Activated CD4-positive, alpha-beta T cell treated with anti-CD3 and anti-CD28 coated beads, Interleukin-2, Interleukin-4, amounts not matched to agents 100 ng/mL and 50 ng/mL, durations not matched to agents 16 hours and 8 hours (primary cell): ENCODE measurements at places on chromosomes 12 and 14.

DNA sequence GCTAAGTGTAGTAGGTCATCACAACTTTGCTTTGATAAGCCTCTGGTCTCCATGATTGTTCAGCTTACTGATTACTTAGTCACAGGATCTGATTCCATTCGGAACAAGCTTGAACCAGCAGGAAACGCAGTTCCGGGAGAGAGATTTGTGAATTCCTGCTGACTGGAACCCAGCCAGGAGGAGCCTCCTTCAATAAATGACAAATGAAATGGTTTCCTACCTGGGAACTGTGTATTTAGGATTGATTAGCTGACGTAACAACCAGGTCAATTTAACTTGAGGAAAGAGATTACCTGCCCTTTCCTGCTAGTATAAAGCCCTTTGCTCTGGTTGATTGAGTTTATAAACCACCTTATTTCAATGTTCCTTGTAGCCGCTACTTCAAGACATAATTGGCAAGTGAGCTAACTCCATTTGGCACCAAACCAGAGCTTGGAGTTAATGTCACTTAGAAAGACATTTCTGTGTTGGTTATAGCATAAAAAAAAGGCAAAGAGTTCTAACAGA, 35.1 kb upstream of the KCNH3 start:
- DNase-seq = no peak

- DNase-seq = no peak
These were observed 267.7 kb upstream of the MGAT4C start for GRCh38 chr12:86523844-86524243.

DNA sequence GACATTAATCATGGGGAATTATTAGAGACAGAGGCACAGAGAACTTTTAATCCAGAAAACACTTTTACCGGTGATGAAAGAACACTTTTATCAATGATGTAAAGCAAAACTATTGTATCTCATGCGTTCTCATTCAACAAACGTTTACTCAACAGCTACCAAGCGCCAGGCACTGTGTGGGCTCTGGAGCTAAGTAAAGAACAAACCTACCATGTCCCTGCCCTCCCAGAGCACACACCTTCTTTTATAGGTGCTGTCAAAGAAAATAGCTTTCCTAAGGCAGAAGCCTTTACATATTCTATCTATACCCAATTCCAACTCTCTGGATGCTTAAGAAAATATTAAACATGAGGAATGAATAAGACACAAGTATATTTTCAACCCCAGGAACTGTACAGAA, 91.1 kb downstream of the FOXN3 start:
- DNase-seq = no peak

DNA sequence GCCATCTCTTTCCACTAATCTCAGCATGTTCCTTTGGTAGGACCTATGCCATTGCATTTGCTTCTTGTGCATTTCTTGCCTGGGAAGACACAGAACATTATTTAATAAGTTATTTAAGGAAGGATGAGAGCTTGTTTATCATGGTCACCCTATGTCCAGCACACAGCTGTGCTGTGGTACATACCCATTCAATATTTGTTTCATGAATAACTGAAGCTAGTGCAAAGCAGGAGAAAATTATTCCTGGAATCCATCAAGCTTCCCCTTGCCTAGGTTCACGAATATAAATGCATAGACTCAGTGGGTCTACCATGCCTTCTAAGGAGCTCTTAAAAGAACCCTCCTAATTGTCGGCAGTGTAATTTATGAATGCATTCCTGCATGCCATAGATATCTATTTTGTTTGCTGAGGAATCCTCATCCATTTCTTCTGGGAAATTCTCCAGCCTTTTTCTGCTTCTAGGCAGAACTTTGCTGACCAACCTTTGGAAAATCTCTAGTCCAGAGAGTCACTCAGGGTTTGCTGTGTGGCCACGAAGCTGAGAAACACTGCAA, 599.8 kb upstream of the TMEM132C start:
- DNase-seq = no peak

- no peak for DNase-seq
These were observed 5.5 kb upstream of the LRRC74A start for GRCh38 chr14:76820700-76821099.
